Stimulated activated CD8-positive, alpha-beta memory T cell treated with anti-CD3 and anti-CD28 coated beads, Interleukin-4, amount 100 ng/mL, for 1 hour (primary cell): ENCODE measurements at places on chromosomes 1 and 21.

DNA sequence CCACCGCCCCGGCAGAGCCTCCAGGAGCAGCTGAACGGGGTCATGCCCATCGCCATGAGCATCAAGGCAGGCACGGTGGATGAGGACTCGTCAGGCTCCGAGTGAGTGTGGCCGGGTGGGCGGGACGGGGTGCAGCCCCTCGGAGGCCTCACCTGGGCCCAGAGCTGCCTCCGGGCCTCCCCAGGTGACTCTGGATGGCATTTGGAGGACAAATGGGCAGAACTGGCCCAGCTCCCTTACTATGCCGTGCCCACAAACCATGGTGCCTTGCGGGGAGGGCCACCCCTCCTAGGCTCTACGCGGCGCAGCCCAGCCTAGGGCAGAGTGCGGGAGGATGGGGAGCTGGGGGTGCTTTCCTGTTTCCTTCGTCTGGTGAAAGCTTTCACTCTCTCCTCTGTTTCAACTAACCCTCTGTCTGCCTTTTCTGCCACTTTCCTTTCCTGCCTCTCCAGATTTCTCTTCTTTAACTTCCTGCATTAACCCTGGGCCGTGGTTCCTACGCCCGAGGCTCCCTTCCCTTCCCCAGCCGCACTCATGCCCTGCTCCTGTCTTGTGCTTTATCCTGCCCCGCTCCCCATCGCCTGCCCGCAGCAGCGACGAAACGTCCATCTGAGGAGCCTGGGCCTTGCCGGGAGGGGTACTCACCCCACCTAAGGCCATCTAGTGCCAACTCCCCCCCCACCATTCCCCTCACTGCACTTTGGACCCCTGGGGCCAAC, 9.2 kb downstream of the PSRC1 start:
- DNase-seq = no peak

GRCh38 chr1:15937706-15938168, 38.2 kb downstream of the ZBTB17 start:
- no peak for DNase-seq

DNA sequence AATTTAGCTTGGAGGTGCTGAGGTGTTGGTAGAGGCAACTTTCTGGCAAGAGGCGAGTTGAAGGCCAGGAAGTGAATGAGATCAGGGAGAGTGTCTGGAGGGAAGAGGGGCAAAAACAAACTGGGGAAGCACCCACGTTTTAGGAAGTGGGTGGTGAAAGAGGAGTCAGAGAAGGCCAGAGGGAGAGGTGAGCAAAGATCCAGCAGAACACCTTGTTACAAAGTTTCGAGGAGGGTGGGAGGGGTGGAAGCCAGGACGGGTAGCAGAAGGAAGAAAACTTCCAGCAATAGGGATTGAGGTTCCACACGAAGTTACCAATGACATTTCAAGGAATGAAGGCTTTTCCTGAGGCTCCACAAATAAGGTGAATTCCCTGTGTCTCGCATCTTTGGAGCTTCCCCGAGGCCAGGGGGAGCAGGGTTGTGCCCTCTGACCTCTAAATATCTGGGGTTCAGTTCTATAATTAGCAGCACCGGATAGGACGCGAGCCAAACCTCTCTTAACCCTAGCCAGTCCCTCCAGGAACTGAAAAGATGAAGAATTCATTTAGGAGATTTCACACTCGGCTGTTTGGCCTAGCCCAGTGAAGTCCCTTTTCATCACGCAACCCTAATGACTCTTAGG, 578 bp upstream of the SESN2 start:
- no peak for DNase-seq

GRCh38 chr1:192243721-192244120, 73.1 kb upstream of the RGS21 start:
- no peak for DNase-seq

GRCh38 chr1:27536767-27537166, 46.8 kb upstream of the WASF2 start:
- DNase-seq = no peak

DNA sequence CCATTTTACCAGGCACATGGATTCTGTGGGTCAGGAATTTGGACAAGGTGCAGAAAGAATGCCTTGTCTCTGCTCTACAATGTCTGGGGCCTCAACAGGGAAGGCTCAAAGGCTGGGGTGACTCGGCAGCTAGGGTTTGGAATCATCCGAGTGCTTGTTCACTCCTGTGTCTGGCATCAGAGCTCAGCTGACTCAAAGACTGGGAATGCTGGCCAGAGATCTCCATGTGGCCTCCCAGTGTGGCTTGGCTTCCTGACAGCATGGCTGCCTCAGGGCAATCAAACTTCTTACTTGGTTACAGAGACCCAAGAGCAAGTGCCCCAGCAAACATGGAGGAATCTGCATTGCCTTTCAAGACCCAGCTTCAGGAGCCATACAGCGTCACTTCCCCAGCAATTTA, 110.5 kb downstream of the TOMM20 start:
- DNase-seq = no peak

- DNase-seq = no peak
Observed at GRCh38 chr1:14934867-14935266, 218.7 kb upstream of the TMEM51 start.

- DNase-seq = no peak
Observed at GRCh38 chr1:185297982-185298381, 19.1 kb downstream of the IVNS1ABP start.

DNA sequence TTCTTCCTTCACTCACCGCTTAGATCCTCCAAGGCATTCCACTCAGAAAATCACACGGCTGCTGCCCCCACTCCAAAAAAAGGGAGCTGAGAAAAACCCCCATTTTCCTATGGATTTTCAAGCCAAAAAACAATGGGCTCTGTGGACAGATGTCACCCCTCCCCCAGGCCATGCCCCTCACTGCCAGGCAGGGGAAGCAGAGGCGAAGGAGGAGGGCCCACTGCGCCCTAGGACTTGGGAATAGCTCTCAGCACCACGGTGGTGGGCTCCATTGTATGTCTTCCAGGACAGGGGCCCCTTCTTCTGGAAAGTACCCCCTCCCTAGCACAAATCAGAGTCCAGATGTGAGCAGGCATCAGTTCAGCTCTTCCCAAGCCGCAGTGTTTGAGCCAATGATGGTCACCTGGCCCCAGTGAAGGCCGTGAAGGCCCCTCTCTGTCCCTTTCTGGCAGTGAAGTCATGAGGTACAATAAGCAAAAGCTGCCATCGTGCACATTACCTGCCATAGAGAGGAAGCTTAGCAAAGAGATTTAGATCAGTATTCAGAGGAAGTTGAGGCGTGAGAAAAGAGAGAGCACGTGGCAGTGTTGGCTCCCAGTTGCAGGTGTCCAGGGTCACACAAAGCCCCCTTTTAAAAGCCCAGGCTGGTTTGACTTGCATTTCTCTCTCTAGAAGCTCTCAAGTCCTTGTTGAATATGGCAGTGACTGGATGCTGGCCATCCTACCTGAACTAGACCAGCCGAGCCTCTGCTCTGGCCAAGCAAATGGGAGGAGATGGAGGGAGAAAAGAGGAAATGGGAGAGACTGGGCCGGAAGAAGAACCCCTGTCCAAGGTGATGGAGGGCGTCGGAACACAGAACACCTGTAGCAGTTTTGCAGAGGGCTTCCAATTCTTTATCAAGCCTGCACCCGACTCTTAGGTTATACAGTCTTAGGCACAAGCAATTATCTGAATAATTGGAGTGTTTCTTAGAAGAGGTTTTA, 149.0 kb downstream of the TOMM20 start:
- DNase-seq = no peak

- no peak for DNase-seq
Observed at GRCh38 chr1:41559331-41559730, 74.8 kb upstream of the EDN2 start.

- no peak for DNase-seq
Observed at GRCh38 chr1:63621698-63622097, 28.5 kb downstream of the PGM1 start.

DNA sequence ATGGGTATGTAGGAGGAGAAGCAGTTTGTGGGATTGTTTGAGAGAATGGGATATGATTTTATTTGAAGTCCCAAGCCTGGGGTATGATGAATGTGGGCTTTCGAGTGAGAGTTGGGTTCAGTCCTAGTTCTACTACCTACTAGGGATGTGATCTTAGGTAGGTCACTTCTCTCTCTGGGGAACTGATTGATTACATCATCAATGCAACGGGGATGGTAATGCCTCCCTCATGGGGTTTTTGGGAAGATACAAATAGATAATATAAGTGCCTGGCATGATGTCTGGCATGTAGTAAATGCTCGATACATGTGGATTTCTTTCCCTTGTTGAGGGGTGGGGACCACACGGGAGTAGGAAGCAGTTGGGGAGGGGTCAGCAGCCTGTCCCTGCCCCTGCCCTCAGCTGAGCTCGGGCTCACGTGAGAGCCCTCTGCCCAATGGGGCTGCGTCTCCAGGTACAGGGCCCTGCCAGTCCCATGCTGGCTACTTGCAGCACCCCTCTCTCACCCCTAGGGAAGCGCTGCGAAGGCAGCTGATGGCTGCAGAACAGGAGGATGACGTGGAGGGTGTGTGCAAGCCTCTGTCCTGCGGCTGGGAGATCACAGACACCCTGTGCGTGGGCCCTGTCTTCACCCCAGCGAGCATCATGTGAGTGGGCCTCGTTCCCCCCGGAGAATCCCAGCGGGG, 38.7 kb downstream of the AZIN2 start:
- no peak for DNase-seq

GRCh38 chr21:36606983-36607325, 92.0 kb upstream of the SIM2 start:
- no peak for DNase-seq

DNA sequence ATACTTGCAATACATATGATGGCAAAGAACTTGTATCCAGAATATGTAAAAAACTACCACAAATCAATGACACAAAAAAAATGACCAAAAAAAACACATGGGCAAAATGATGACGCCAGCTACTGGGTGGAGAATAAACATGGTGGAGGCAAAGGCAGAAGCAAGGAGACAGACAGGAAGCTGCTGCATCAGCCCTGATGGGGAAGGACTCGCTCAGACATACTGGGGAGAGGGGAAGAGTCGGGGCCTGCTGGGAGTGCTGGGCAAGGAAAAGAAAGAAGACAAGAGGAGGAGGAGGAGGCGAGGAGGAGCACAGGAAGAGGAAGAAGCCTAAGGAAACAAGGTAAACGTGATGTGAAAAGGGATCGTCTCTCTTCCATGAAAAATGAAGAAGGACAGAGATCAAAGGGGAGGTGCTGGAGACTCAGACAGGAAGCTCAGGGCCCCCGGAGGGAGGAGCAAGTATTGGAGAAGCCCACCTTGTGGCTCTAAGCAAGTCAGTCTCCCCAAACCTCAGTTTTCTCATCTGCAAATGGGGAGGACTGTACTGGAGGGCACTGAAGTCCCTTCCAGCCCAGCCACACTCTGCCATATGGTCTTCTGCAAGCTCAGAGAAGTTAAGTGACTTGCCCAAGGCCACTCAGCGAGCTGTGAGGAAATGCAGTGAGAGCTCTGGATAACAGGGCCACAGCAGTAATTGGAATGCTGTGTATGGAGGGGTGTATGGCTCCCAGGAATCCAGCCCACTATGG, 24.2 kb downstream of the OLFML2B start:
- DNase-seq = no peak

GRCh38 chr1:15272009-15272781, 25.2 kb downstream of the FHAD1 start:
- no peak for DNase-seq

- DNase-seq = no peak
Observed at GRCh38 chr1:209561532-209561931, 22.0 kb upstream of the CAMK1G start.
